ENCODE measurements at places on chromosomes 3 and 15.

DNA sequence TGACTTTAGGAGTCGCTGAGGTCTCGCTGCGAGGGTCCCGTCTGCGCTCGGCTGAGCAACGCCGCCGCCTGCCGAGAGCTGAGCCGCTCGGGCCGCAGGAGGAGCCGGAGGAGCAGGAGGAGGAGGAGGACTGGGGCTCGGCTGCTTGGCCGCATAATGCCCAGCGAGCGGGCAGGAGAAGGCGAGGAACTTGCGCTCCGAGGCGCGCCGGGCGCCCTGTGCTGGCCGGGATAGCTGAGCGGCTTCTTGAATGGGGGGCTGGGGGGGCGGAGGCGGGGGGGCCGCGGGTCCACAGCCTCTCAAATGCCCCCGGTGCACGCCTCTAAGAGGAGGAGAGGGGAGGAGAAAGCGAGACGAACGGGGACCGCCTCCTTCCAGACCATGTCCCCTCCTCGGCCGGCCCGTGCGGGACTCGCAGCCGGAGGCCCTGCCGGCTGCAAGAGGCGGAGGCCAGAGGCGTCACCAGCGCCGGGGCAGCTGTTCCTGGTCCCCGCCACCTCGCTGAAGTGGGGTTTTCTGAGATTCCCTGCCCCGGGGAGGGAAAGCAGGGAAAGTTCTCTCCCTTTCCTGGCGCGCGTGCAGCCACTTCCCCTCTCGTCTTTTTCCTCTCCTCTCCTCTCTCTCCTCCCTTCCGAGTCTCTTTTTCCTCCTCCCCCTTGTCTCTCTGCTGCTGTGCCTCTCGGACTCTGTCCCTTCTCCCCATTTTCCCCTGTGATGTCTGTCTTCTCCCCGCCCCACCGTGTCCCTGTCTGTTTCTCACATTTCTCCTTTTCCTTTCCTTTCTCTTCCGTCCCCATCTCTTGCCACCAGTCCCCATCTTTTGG lies at the start of gene ADAMTS9:
Gene ADAMTS9, minus strand, starts transcription at position 220 of the 824 bp plus-strand sequence. CDS start 343 bp downstream, outside the sequence.
- peak; percentile 88 for DNase-seq

GRCh38 chr15:73368301-73369136 lies at the start of gene HCN4:
HCN4 (minus strand) TSS chr15:73368958; CDS start chr15:73368270, 688 bp downstream.
- peak; percentile 83 for DNase-seq

DNA sequence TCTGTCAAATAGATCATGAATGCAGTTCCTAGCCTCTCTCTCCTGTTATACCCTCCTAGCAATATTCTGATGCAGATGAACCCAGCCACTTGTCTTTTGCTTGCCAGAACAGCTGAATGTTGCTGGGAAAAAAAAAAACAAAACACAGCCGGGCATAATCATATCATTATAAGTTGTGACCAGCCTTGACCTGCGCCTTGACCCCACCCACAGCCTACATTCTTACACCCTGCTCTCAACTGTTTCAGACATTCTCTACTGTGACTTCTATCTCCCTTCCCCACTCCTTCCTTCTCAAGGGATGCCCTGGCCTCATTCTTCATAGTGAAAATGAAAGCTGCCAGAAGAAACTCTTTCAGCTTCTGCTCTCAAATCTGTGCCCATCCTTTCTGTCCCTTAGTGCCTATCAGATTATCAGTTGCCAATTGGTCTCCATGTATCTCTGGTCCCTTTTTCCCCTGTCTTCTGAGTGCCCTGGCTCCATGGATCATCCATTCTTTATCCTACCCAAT lies 389.1 kb upstream of the TPRG1 start:
- no peak for DNase-seq

DNA sequence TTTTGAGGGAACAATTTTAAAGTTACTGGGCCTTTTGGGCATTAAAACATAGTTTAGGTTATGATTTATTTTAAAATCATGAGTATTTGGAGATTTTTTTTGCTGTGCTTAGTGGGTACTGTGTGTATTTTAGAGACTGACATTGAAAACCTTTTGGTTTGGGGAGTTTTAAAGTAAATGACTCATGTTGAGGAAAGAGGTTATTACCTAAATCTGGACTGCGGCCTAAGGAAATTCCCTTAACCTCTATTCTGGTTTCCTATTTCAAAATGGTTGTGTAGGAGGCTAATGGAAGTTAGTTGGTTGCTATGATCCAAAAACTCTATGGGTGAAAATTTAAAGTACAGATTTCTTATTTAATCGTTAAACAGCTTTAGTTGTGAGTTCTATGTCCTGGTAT lies 57.3 kb upstream of the DPH6 start:
- DNase-seq = no peak

- DNase-seq = peak; percentile 93
Observed at GRCh38 chr3:126267169-126267975, 87.0 kb upstream of the ALDH1L1 start.

GRCh38 chr3:196971094-196971698 lies 2.6 kb upstream of the PIGZ start:
- no peak for DNase-seq

DNA sequence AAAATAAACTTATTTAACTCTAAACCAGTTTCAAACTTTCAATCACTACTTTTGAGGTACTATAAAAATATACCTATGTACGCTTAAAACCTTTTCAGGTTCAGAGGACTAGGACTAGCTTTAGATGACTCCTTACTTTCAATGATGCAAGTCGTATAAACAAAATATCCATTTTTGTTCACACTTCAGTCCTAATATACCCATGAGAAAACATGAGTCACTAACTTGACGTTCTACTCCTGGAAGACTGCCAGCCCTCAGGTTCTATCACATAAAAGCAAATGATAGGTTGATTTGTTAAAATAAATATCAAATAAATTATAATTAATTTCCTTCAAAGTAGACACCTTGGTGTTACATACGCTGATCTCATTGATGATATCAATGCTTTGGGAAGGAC lies 10.6 kb upstream of the P3H2 start:
- no peak for DNase-seq

DNA sequence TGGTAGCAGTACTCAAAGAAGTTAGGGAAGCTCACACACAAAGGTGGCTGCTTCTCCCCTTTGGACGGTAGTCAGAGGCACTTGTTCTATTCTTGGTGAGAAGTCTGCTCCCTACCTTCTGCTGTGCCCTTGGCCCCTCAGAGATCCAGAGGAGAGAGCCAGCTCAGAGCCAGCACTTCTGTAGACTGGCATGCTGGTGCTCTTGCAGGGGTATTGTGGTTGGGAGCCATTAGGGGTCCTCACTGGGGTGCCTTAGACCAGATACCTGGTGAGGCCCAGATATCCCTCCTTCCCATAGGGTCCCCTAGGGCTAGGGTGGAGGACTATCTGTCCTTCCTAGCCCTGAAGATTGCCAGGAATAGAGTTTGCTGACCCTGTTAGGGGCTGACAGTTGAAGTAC lies 140.6 kb downstream of the EEFSEC start:
- DNase-seq = no peak

DNA sequence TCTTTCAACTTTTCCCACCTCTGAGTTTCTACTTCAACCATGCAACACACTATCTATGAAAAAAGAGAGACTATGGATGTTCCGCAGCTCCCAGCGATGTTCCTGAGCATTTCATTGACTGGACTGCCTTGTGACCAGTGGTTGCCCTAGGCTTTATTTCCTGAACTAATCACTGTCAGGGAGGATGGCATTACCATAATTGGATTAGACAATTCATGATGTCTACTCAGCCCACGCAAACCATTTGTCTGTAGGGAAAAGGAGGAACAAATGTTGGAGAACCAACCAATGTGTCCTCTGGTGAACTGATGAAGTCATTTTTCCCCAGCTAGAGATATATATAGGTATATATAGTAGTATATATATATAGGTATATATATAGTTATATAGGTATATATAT lies 229.3 kb upstream of the MCTP2 start:
- DNase-seq = peak; percentile 49

GRCh38 chr3:153484842-153485241 lies 322.8 kb downstream of the RAP2B start:
- no peak for DNase-seq

GRCh38 chr3:148756311-148756710 lies 58.6 kb downstream of the AGTR1 start:
- DNase-seq = no peak

GRCh38 chr15:71780115-71780976 lies 30.0 kb upstream of the NR2E3 start:
- peak; percentile 62 for DNase-seq

GRCh38 chr3:42590989-42591756 lies 513 bp downstream of the SS18L2 start:
- DNase-seq = peak; percentile 54

- DNase-seq = no peak
Observed at GRCh38 chr3:20324664-20325478, 138.9 kb upstream of the SGO1 start.

GRCh38 chr3:131564812-131565211 lies 62.0 kb upstream of the MRPL3 start:
- no peak for DNase-seq

DNA sequence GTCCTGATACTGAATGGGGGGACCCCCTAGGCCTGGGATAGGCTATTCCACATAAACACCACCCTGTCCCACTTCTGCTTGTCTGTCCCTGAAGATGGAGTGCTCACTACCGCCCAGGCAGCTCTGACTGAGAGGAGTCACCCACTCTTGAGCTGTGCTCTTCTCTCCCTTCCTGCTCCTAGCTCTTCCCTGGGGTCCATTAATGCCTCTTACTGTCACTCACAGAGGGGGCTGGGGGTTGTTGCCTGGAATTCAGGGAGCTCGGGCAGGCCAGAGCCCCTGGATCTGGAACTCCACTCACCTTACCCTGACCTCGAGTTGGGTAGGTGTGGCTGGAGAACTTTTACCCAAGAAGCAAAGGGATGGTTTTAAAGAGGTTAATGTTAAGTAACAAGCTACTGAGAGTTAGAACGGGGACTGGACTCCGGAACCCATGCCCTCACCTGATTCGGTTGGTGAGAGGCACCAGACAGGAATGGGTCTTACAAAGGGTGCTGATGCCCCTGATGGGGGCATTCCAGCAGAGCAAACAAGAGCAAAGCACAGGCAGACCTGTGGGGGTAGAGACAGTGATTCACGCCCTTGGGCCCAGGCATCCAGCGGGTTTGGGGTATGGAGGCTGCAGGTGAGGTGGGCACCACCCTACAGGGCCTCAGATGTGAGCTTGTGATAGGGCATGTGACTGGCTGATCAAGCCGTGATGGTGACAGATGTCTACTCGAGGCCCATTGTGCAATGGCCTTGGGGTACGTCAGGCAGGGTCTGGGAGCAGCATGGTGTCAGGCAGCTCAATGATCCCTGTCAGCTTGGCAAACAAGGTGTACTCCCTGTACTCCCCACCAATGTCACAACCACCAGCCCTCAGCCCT lies 5.4 kb downstream of the NBEAL2 start:
- DNase-seq = no peak

Data from eye (tissue), 1 donor.